ENCODE measurements at places on chromosomes 2 and 18.

GRCh38 chr2:203596183-203596582 is 61.1 kb upstream of the RAPH1 start:
- no peak for DNase-seq

DNA sequence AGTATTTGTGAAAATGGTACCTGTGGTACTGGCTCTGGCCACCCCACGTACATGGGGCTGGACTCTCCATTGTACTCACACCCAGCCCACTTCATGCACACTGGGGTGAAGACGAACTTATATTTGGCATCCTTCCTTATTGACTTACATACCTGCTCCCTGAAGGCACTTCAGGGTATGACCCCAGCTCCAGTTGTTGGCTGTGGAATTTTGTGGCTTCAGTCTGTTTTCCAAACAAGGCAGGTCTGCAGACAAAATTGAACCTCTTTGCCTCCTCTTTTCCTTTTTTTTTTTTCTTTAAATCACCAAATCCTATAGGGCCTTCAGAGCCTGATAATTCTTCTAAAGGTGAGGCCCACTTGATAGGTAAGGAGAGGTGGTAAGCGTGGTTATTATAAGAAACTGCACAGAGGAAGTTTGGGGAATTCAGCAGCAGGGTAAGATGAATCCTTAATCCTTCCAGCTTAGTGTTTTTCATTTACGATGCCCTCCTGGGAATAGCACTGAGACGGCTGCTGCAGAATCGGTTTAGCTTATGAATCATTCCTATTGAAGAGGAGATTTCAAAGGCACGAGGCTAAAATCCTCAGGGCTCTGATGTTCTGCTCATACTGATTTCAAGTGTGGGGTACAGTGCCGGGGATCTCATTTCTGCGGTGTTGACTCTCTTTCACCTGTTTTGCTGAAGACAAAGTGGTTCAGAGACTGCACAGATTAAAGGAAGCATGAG is 55.2 kb downstream of the KIF5C start:
- no peak for DNase-seq

- no peak for DNase-seq
Measured at GRCh38 chr2:22557406-22557805, 827.6 kb upstream of the KLHL29 start.

DNA sequence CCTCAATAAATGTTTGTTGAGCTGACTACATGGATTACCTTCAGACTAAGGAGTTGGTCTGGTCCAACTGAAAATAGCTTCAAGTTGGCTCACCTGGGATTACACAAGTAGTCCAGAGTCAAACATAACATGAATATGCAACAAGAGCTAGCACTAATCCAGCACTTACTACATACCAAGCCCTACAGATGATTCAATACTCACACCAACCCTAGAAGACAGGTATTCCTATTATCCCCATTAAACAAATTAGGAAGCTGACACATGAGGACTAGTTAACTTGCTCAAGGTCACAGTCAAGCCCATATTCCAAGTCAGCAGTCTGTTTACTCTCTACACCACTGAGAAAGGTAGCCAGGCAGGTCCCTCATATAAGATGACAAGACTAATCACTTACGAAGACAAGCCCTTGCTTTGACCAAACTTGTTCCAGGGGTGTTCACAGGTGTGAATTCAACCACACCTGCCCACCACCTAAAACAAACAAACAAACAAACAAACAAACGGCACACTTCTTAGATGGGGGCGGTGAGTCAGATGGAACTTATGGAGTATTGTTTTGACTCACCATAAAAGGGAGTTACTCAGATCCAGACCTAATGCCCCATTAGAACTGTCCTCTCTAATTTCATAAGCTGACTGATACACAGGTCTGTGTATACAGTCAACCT is 29.1 kb downstream of the TMEM131 start:
- DNase-seq = no peak

DNA sequence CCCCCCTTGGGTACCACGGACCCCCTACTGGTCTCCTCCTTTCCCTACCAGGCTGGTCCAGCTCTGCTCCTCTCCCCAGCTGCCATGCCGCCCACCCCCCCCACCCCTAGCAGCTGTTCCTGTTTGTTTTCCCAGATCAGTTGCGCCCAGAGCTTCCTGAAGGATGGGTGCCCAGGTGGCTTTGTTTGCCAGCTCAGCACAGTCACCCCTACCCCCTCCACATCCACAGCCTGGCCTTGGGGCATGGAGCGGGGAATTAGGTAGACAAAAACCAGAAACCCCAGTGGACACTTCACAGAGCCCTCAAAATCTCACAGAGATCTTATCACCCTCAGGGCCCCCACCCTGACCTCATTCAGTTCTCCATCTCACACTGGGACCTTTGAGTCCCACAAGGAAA is 3.7 kb upstream of the CRYBA2 start:
- DNase-seq = no peak

GRCh38 chr2:113124984-113125855 is 2.2 kb upstream of the IL1RN start:
- DNase-seq = no peak

DNA sequence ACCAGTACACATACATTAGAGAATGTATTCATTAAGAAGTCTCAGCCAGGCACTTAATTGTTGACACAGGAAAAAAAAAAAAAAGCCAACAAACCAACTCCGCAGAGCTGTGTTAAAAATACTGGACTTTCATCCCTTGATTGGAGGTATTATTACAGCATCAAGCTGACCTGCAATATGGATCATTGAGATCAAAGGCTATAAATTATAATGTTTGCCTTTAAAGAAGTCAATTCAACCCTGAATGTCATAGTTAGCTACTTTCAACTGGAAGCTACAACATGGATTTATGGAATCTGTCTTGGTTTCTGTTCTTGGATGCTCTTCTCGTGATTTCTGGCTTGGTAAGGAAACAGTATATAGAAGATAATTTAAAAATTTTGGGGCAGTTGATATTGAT is at the start of gene MEP1B:
MEP1B (plus strand) TSS at position 250 of the 400 bp plus-strand sequence; CDS start at position 282, 32 bp downstream.
- no peak for DNase-seq

- no peak for DNase-seq
Measured at GRCh38 chr2:240051697-240052096, 1.6 kb downstream of the OR6B3 start.

- no peak for DNase-seq
Measured at GRCh38 chr2:12032398-12032797, 286.0 kb downstream of the LPIN1 start.

DNA sequence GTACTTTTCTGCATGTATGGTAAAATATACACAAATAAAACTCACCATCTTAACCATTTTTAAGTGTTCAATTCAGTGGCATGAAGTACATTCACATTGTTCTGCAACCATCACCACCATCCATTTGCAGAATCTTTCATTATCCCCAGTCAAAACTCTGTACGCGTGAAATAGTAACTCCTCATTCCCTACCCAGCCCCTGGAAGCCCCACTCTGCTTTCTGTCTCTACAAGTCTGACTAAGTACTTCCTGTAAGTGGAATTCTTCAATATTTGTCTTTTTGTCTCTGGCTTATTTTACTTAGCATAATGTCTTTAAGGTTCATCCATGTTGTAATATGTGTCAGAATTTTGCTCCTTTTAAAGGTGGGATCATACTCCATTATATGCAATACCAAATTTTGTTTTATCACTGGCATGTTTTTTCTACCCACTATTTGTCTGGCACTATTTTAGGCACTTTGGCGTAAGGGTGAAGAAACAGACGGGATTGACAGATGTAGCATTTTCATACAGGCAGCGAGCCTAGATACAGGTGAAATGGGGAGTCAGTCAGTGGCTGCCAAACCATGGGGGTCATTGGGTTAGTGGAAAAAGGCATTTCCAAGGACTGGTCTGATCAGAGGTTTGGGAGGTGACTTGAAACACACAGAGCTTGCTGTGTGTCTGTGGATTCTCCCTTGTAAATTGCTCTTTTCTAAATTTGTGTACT is 163.2 kb upstream of the MYCN start:
- no peak for DNase-seq

DNA sequence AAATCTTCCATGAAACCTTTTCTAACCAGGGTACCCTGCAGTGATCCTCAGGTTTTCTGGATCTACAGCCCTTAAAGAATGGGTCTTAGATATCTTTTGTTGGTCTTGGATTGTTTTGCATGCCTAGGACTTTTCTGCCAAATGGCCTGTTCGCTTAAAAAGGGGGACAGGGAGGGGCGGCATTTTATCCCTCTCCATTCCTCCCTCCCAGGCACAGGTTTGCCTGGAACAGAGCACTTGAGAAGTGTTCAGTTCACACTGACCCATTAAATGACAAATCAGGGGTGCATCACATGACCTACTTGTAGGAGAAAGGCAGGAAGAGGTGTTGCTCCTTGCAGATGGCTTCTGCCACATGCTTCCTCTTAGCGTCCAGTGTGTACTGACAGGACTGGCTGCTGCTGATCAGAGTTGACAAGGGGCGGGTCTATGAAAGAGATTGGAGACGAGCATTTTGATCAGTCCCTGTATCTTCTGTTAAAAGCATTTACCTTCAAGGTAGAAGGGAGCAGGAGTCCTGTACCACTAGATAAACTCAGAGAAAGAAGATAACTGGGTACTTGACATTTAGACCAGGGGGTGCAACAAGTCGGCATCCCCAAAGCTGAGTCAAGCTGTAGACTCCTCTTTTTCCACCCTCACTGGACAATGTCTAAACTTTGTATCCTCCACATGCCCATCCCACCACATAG is 8.4 kb downstream of the APOB start:
- no peak for DNase-seq

Data from GM12892 (cell line).